ENCODE measurements at places on chromosomes 12 and 14. TPM values are rescaled to one million over a fixed set of nuclear protein-coding genes. Genes with fewer than 3 reads are reported as not detected.

DNA sequence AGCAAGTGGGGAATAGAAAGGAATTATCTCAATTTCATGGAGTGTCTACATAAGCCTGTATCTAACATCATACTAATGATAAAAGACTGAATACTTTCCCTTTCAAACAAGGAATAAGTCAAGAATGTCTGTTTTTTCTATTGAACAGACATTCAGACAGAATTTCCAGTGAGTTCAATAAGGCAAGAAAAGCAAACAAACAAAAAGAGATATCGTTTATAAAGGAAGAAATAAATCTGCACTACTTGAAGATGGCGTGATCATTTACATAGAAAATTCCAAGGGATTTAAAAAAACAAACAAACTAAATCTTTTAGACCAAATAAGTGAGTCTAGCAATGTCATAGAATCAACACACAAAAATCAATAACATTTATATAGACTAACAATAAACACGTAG is 273.1 kb upstream of the FOXG1 start:
- no peak for DNase-seq

GRCh38 chr14:58296726-58297125 is 1.6 kb upstream of the ARID4A start:
- DNase-seq: no peak

GRCh38 chr12:6535697-6535946 is 1.3 kb downstream of the GAPDH start:
- DNase-seq: no peak

DNA sequence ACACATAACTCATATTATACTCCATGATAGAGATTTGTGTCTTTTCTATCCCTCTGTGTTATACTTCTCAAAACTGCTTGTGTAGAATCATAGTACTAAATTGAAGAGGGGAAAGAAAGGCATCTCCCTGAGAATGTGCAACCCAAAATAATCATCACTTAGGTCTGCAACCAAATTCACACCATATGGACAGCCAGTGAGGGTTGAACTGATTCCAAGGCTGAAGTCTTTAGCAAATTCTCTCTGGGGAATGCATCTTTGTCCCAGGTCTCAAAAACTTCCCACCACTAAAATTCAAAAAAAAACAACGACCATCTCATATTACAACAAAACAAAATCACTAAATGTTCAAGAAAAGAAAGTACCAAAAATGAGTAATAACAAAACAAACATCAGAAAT is 11.0 kb downstream of the ZFC3H1 start:
- no peak for DNase-seq

GRCh38 chr14:100114109-100114765 is 45.2 kb downstream of the DEGS2 start:
- no peak for DNase-seq

GRCh38 chr12:13425766-13426165 is 229.2 kb downstream of the EMP1 start:
- no peak for DNase-seq

Gene GPR68
- total RNA-seq: 6.0 TPM

Gene PMCH
- 210 TPM for total RNA-seq

All from activated T-helper 2 cell treated with anti-CD3 and anti-CD28 coated beads, Interferon-gamma antibody, Interleukin-2, Interleukin-4, amounts not matched to agents 10 μg/mL and 5 μg/mL and 100 μg/mL, durations not matched to agents 14 hours and 24 hours and 36 hours (primary cell).